ENCODE measurements at places on chromosomes 12 and 14.

DNA sequence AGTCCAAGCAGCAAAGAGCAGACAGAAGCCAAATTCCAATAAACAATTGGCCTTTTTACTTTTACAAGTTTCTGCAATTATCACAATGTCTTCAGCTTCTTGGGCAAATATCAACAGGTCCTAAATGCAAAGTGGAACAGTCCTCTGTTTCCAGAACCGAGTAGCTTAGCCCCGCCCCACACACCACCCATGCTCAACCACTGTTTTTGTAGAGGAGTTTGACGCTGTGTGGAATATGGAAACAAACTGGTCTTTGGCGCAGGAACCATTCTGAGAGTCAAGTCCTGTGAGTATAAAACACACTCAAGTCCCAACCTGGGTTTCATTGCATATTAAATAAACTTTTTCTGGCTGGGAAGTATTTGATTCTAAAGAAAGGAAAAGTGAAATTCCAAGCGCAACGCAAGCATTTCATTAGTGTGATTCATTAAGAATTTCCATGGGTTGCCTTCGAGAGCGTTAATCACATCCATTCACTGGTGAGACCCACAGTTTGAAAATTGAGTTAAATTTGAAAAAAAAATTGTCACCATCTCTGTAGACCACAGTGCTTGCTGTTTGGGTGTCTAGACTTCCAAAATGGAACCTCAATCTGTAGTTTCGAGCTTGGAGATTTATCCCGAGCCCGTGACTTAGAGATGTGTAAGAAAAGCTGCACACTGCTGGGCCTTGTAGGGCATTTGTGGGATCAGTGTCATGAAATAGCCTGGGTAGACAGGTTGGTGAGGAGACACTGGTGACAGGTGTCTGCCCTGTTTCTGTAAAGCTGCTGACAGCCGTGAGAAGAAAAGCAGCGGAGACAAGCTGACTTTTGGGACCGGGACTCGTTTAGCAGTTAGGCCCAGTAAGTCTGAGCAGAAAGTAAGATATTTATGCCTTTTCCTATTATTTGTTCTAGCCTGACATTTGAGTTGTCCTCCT lies 96.1 kb downstream of the DAD1 start:
- DNase-seq, result no peak

DNA sequence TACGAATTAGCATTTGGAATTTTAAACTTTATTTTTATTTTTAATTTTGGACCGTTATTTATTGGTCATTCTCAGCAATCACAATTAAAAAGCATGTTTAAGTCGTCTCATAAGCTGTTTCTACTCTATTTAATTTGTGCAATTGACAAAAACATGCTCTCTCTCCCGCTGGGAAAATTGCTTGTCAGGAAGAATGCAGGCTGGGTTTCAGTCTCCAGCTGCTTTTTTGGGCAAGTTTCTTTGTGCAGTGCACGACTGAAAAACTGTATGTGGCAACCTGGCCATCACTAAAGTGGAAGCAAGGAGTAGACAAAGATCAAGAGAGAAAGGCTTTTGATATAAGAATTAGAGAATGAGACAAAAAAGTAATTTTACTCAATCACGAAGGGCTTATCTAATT lies 941.5 kb upstream of the MDGA2 start:
- peak; percentile 51 for DNase-seq

GRCh38 chr14:60684203-60684602 lies 34.9 kb upstream of the SIX1 start:
- DNase-seq, result no peak

GRCh38 chr12:70618371-70618770 lies 18.9 kb downstream of the PTPRB start:
- no peak for DNase-seq

DNA sequence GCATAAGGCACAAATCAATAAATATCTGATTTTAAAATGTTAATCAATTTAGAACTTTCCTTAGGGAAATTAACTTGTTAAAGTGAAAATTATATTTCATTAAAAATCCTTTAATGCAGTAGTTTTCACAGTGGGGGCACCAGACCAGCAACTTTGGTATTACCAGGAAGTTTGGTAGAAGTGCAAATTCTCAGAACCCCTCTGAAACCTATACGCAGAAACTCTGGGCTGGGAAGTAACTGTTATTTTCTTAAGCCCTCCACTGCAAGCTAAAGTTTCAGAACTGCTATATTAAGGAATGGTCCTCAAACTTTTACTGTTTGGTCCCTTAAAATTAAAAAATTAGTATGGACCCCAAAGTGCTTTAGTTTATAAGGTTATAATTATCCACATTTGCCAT lies 35.7 kb downstream of the GNPTAB start:
- no peak for DNase-seq

DNA sequence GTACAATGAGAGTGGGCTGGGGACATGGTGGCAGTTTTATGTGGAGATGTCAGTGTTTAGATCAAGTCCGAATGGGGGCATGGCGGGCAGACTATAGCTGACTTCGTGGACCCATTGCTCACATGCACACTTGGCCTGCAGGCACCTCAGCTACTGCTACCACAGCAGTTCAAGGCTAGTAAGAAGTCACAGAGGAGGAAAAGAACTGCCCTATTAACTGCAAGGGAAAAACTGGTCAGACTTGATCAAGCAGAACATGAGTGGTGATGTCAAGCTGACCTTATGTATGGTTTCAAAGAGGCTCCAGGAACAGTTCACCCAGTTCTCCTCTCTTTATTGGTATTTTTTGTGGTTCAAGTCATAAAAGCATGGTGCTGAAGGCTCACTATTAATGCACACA lies 30.2 kb upstream of the FRS2 start:
- no peak for DNase-seq

DNA sequence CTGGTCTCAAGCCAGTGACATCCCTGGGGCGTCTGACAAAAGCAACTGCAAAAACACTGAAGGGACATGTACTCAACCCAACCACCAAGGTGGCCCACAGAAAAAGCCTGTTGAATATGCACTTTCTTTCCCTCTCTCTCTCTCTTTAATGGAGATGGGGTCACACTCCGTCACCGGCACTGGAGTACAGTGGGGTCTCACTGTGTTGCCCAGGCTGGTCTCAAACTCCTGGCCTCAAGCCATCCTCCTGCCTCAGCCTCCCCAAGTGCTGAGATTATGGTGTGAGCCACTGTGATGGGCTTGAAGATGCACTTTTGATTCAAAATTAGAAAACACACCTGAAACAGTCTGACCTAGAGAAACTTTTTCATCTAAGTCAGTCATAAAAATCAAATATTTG lies 7.2 kb upstream of the CD27 start:
- DNase-seq, result no peak

DNA sequence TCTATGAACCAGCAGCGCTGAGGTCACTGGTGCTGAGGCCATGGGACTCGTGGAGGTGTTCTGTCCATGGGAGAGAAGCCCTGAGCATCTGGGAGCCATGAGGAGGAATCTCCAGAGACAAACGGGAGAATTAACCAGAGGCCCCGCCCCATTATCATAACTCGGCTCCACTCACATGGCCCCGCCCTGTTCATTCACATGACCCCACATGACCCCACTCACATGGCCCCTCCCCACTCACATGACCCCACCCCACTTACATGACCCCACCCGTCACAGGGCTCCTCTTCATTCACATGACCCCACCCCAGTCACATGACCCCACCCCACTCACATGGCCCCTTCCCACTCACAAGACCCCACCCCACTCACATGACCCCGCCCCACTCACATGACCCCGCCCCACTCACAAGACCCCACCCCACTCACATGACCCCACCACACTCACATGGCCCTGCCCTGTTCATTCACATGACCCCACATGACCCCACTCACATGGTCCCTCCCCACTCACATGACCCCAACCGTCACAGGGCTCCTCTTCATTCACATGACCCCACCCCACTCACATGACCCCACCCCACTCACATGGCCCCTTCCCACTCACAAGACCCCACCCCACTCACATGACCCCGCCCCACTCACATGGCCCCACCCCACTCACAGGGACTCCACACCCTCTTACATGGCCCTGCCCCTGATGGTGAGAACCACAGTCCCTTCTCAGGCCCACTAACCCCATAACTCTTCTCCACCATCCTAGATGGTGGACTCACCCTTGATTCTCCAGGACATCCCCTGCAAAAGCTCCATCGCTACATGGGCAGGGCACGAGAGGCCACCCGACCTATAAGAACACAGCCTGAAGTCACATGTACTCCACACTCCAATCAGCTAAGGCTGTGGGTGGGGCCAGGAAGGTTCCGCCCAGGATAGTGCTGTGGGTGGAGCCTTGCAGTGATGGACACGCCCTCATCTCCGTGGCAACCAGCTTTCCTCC lies 151.1 kb upstream of the SFSWAP start:
- DNase-seq, result no peak

DNA sequence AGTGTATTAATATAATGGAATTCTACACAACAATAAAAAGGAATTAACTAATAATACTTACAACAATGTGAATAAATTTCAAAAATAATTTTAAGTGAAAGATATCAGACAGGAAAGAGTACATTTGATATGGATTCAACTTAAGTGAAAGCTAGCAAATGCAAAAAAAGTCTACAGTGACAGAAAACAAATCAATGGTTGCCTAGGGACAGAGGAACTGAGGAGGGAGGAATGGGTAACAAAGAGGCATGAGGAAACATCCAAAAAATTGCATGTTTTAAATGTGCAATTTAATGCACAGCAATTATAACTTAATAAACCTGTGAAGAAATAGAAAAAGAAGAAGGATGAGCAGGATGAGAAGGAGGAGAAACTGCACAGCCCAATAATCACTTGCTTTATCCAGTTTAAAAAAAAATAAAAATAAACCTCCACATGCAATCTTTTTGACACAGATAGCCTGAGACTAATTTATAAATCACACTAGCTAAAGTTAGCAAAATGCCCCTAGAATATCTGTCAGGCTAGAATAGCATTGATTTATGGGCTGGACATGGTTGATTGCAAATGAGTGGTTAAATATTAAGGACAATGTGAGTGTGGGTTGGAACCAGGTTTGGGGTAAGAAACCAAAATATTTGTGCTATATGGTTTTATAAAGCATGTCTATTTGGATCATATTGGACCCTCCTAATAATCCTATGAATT lies 1089.1 kb downstream of the TRHDE start:
- no peak for DNase-seq

DNA sequence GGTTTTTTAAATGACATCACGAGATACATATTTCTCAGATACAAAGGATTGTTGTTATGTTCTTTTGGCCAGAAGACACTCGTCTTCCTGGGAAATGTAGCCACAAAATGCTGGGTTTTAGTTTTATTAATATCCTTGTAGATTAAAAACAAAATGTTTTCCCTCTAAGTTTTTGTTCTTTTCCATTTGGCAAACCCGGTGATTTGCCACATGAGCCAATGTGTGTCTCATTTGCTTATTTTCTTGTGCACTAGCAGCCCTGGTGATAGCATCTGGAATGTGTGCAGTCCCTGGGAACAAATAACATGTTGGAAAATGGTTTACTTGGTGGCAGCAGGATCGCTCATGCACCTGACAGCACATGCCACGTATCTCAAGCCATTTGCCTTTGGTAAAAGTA lies 61.0 kb downstream of the HMGA2 start:
- no peak for DNase-seq

GRCh38 chr14:81260732-81261131 lies 40.0 kb upstream of the GTF2A1 start:
- DNase-seq, result no peak

DNA sequence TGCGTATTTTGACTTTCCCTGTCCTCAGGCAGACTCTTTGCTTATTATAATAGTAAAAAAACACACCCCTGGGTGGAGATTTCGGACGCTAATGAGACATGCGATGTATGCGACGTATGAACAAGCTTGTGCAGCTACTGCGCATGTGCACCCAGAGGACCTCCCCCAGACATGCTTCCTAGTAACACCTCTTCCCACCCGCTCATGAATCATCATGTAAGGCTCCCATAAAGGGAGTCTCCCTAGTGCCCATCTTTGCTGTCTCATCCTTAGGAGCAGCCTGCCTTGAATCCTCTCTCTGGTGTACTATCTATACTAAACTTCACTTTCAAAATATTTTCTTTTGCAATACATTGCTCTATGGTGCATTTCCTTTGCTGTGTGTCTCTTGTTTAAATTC lies 210.1 kb downstream of the TMEM132D start:
- DNase-seq, result no peak

- no peak for DNase-seq
These were observed 191.4 kb downstream of the KITLG start for GRCh38 chr12:88388566-88389540.

- no peak for DNase-seq
These were observed 273.5 kb upstream of the SOX5 start for GRCh38 chr12:24222968-24223367.

- no peak for DNase-seq
These were observed 11.7 kb downstream of the TNFRSF1A start for GRCh38 chr12:6330192-6330591.

- no peak for DNase-seq
These were observed 26.5 kb upstream of the JDP2 start for GRCh38 chr14:75401361-75401760.

- no peak for DNase-seq
These were observed 185.6 kb upstream of the ARID2 start for GRCh38 chr12:45543887-45544286.

DNA sequence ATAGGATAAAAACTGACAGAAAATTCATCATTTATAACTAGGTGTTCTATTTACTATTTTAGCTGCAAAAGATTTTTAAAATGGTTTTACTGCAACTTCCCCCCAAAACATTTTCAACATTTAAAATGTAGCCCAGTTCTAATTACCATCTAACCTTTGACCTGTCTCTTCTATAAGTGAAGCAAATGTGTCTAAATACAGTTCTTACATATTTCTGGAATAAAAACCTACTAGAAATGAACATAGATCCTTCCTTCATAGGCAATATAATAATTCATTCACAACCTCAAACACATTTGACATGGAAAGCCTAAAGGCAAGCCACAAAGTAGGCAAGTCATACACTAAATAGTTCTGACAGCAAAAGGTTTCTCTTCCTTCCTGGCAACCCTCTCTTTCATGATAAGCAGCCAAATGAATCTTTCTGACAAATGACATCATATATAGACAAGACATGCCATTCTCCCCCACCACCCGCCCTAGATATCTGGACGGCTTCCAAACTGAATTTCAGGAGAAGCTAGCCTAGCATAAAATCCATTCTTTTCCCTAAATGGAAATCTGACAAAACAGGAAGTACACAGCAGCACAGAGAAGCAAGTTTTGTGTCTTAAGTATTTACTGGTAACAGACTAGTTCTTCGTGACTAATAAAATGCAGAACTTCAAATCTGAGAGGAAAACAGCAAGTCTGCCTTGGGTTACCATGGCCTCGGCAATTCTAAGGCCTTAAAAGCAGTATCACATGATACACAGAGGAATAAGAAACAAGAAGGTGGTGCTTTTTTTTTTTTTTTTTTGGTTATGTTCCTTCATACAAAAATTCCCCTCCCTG lies 17.2 kb upstream of the ARID4A start:
- no peak for DNase-seq

DNA sequence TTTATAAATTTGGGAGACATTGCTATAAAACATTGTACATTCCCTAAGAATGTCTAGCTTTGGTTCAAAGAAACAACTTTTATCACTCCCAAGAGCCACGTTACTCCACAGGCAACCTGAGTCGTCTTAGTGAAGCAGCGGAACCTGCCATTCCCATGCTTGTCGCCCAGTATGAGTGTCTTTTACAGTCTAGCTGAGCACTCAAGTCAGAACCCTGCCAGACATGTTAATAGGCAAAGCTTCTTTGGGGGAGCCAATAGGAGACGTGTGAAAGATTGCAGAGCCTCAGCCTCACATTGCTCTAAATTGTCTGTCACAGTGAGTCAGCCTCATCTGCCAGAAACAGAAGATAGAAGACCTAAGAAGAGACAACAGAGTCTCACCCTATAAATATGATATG lies 541.6 kb upstream of the FLRT2 start:
- no peak for DNase-seq

Measured in NCI-H2081 treated with DMSO at 0.1 percent for 48 hours (cell line).